ENCODE measurements at places on chromosomes 13 and 19. TPM values are rescaled to one million over a fixed set of nuclear protein-coding genes. Genes with fewer than 3 reads are reported as not detected.

Gene MBD3L2
- polyA plus RNA-seq: not detected

DNA sequence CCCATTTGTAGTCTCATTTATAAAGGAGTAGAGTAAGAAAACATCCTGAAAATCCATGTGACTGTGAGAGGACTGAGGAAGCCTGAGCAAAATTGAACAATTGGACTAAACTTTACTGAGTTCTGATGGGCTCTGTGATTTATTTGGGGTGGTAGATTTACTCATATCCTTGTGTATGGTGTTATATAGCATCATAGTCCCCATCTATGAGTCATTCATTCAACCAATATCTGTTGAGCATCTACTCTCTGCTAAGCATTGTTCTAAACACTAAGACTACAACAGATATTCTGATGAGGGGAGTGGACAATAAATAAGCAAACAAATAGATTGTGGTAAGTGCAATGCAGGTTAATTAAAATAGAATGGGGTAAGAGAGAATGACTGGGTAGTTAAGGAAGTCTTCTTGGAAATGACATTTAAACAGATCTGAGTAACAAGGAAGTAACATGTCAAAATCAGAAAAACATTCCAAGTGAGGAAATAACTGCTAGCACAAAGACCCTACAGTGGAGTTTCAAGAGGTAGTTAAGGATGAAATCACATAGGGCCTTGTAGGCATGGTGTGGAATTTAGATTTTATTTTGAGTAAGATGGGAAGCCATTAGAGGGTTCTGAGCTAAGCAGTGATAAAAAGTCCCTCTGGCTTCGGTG, 36.3 kb upstream of the MLNR start:
- DNase-seq: no peak

GRCh38 chr13:29877456-29878078, 27.1 kb upstream of the UBL3 start:
- DNase-seq: no peak

Gene TRIM28
- 694 TPM for polyA plus RNA-seq

Gene WDR88
- polyA plus RNA-seq: 15.3 TPM

GRCh38 chr19:29532097-29532496, 6.3 kb downstream of the VSTM2B start:
- no peak for DNase-seq

GRCh38 chr19:35115177-35115951, at the start of gene FXYD3:
Gene FXYD3 (plus strand): TSS chr19:35115823. CDS start chr19:35119377, 3,554 bp downstream.
- no peak for DNase-seq

All from testis (tissue), 5 donors.